Daoy (cell line): ENCODE measurements at places on chromosomes 5 and 9. TPM values are rescaled to one million over a fixed set of nuclear protein-coding genes. Genes with fewer than 3 reads are reported as not detected.
A peak's percentile ranks its signal among the peaks of the same experiment; 100 is the strongest.

GRCh38 chr5:418162-419121 is 24.5 kb upstream of the EXOC3 start:
- DNase-seq: no peak

DNA sequence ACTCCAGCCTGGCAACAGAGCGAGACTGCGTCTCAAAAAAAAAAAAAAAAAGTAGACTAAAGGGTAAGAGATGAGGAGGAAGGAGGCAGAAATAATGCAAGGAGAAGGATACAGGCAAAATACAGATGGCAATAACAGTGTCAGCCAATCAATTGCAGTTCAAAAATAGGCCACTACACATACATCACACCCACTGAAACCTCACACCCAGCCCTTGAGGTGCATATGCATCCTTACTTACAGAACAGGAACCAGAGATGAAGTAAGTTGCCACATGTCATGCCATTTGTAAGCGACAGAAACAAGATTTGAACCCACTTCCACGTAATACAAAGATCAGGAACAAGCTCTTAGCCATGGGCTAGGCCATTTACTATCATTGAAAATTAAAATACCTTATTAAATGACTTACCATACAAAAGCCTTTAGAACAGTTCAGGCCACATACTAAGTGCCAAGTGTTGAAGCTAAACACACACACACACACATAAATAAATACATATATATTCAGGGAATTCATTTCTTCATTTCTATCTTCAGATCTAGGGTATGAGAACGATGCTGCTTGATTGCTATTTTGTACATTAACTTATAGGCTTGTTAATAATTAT is 98.4 kb downstream of the FNBP1 start:
- DNase-seq: no peak

- DNase-seq: peak; percentile 88
Observed at GRCh38 chr9:72579190-72579589, 57.8 kb downstream of the TMC1 start.

The PCDHGA11 gene
- total RNA-seq: 15.0 TPM in 2 replicates

The KIF20A gene
- 105 and 106 TPM in 2 replicates for total RNA-seq

The NR2F1-AS1 gene
- 6.1 and 10.5 TPM in 2 replicates for total RNA-seq
